ENCODE measurements at places on chromosomes 13 and 19.
A peak's percentile ranks its signal among the peaks of the same experiment; 100 is the strongest.

DNA sequence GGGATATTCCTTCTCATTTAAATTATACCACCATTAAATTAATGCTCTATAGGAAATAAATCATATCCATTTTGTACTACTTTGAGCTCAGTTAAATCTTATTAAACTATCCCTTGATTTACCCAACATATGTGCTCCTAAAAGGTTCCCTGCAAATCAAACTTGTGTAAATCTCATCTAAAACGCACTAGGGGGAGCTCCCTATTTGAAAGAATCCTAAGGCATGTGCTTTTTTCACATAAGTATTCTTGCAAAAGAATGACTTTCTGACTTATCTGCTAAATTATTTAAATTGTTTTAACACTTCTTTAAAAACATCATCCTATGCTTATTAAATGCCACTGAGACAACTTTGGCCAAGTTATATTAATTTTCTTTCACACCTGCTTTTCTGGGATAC is 7.9 kb downstream of the INTS6 start:
- DNase-seq, result peak; percentile 49

- peak; percentile 35 for DNase-seq
Observed at GRCh38 chr13:52809310-52809769, 39.1 kb downstream of the PCDH8 start.

DNA sequence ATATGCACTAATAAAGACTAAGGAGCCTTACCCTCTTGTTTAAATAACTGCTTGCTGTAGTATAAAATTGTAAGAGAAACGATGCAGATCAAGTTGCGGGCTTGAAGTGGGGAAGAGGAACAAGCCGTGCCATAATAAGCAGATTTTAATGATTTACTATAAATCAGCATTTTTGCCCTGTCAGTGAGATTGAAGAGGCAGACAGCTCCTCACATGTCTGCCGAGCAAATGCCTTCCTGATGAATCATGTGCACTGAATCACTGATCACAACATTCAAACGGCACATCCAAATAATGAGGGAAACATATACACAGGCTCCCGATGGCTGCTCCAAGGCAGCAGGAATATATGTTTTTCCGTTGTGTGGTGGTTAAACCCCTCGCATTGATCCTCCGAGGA is 282.9 kb downstream of the TSHZ3 start:
- DNase-seq, result peak; percentile 65

DNA sequence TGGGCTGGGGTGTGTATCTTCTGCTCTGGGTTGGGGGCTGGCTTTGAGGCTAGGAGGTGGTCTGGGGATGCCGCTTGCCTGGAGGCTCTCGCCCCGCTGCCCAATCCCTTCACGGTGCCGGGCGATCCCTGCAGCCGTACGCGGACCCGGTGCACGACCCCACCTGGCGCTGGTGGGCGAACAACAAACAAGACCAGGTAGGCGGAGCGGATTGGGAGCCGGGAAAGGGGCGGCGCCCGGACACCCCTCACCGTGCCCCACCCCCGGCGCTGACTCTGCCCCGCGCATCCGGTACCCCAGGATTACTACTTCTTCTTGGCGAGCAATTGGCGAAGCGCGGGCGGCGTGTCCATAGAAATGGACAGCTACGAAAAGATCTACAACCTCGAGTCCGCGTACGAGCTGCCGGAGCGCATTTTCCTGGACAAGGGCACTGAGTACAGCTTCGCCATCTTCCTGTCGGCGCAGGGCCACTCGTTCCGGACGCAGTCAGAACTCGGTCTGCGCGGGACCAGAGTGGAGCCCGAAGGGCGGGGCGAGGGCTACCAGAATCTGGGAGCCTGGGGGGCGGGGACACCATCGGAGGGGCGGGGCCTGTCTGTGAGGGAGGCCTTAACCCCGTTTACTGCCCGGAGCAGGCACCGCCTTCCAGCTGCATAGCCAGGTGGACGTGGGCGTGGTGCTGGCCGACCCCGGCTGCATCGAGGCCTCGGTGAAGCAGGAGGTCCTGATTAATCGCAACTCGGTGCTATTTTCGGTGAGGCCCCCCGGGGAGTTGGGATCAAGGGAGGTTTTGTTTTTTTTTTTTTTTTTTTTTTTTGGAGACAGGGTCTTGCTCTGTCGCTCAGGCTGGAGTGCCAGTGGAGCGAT is 12.1 kb upstream of the PSMD8 start:
- peak; percentile 54 for DNase-seq

GRCh38 chr13:20174656-20175405 is 14.0 kb upstream of the GJA3 start:
- DNase-seq, result peak; percentile 99

Data from fibroblast of lung (primary cell).